ENCODE measurements at places on chromosomes 1 and 21. TPM values are rescaled to one million over a fixed set of nuclear protein-coding genes. Genes with fewer than 3 reads are reported as not detected.

The SIKE1 gene
- total RNA-seq = 24.3 TPM

The C1QC gene
- total RNA-seq = 76.0 TPM

The OLIG1 gene
- total RNA-seq = not detected

The HES5 gene
- 0.28 TPM for total RNA-seq

The FAM229A gene
- 10.0 TPM for total RNA-seq

All from left lobe of liver (tissue), 2 donors.